ENCODE measurements at places on chromosomes 11 and 22.

- no peak for DNase-seq
Measured at GRCh38 chr11:123745764-123746451, 4.4 kb upstream of the ZNF202 start.

DNA sequence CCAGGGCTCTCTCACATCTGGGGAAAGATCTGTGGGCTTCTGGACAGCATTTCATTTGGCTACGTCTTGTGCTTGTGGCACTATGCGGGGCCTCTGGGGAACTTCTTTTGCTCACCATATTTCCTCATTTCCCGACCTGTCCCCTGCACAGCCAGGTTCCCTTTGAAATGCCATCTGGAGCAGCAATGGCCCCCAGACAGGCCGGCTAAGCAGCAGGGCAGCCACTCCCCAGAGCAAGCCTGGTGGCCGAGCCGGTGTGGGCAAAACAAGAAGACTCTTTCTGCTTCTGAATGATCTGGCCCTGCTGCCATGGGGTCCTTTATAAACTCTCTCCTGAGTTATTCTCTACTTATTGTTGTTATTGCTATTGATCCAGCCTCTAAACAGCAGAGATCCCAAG lies 190.7 kb upstream of the NECTIN1 start:
- DNase-seq, result no peak

GRCh38 chr11:106277484-106277883 lies 200.0 kb downstream of the AASDHPPT start:
- DNase-seq, result no peak

GRCh38 chr11:2133241-2134021 lies 5.8 kb downstream of the IGF2 start:
- DNase-seq, result no peak

DNA sequence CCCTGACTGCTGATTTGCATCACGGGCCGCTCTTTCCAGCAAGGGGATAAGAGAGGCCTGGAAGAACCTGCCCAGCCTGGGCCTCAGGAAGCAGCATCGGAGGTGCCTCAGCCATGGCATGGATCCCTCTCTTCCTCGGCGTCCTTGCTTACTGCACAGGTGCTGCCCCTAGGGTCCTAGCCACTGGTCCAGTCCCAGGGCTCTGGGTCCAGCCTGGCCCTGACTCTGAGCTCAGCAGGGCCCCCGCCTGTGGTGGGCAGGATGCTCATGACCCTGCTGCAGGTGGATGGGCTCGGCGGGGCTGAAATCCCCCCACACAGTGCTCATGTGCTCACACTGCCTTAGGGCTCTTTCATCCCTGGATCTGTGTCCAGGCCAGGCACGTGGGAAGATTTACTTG lies 7.0 kb upstream of the IGLL5 start:
- DNase-seq, result no peak

Data from foreskin fibroblast (primary cell).